CD4-positive, alpha-beta T cell treated with Interleukin-10 for 1 hour (primary cell): ENCODE measurements at places on chromosomes 5 and 9.

DNA sequence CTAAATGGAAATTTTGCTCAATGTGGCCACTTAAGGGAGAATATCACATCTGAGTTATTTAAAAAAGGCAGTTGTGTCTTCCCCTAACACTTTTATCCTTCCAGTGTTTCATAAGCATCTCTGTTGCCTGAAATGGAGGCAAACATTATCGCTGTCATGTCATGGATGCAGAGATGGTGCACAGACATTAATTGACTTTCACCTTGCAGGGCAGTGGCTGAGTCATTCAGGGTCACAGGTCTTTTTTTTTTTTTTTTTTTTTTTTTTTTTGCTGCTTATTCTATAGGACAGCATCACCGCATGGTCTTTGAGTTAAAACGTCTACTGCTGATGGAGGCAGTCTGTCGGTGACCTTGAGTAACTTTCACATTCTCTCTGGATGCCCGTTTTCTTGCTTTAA is 36.3 kb upstream of the KLF9 start:
- no peak for DNase-seq

- no peak for DNase-seq
Observed at GRCh38 chr9:28951945-28952344, 1378.7 kb upstream of the C9orf72 start.

- no peak for DNase-seq
Observed at GRCh38 chr5:169248996-169249395, 51.9 kb downstream of the SLIT3 start.

DNA sequence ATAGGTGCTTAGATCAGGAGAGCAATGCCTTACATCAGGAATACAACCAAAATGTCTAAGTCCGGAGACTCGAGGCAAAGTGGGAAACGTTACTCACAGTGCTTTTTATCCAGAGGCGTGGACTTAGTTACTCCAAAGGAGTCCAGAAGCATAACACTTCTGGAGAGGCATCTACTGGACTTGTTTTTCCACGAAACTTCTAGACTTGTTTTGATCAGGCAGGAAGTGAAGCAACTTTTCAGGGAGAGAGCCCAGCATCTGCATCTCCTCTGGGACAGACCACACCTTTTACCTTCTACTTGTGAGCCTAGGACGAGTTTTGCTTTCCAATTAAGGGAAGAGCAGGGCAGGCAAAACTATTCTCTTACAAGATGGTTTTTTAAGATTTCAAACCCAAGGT is 1.2 kb upstream of the TJP2 start:
- DNase-seq = no peak

- no peak for DNase-seq
Observed at GRCh38 chr9:117290856-117291622, 123.8 kb downstream of the ASTN2 start.
